ENCODE measurements at places on chromosomes 5 and 9. TPM values are rescaled to one million over a fixed set of nuclear protein-coding genes. Genes with fewer than 3 reads are reported as not detected.

Gene TAF11L5
- total RNA-seq, result not detected

Gene MAMDC2
- 2.8 TPM for total RNA-seq

Gene TMC1
- total RNA-seq, result 0.36 TPM

Gene ZFYVE16
- 66.0 TPM for total RNA-seq

Gene STK32A
- 2.3 TPM for total RNA-seq

Data from fibroblast of the aortic adventitia (primary cell).